Thyroid gland (tissue), 4 donors: ENCODE measurements at places on chromosomes 12 and 14.

GRCh38 chr12:6104027-6104426 lies 20.4 kb downstream of the VWF start:
- DNase-seq, result no peak

DNA sequence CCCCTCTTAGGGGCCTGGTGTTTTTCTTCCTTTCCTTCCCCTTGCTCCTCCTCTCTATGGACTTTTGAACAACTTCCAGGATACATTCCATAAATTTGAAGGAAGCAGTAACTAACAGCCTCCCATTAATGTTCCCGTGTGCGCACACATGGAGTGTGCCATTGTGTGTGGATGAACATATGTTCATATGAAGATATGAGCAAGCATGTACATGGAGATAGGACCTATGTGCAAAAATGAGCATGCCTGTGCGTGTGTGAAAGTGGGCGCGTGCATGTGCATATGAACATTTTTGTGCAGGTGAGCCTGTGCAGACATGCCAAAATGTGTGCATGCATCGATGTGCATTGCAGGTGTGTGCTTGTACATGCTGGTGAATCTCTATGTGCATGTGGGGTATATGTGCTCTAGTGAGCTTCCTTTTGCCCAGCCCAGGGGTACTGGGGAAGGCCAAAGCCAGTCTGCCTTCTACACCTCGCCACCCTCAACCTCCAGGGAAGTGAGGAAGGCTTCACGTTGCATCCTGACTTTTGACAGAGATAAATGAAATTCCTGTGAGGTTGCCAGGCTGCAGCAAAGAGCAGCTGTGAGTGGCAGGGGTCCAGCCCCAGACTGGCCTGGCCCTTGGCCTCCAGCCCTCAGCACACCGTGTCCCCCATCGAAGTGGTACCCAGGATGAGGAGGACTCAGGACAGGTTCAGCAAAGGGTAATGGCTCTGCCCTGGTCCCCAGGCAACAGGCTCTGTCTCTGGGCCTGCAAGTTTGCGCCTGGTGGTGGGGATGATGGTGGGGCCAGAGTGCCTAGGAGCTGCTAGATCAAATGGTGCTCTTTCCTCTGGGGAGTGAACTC lies 21.1 kb upstream of the PGF start:
- DNase-seq, result no peak

DNA sequence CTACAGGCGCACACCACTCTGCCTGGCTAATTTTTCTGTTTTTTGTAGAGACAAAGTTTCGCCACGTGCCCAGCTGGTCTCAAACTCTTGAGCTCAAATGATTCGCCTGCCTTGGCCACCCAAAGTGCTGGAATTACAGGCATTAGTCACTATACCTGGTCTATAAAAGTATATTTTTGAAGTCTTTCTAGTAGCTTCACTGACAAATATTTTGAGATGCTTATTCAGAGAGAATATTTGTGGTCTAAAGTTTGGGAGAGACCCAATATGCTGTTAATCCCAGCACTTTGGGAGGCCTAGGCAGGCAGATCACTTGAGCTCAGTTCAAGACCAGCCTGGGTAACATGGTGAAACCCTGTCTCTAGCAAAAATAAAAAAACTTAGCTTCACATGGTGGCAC lies 22.0 kb upstream of the PPP1R12A start:
- no peak for DNase-seq

- DNase-seq, result no peak
Measured at GRCh38 chr14:22978487-22978837, 3.9 kb downstream of the AJUBA start.

GRCh38 chr12:56158926-56159461 lies 835 bp downstream of the MYL6 start:
- peak; percentile 94 for DNase-seq

DNA sequence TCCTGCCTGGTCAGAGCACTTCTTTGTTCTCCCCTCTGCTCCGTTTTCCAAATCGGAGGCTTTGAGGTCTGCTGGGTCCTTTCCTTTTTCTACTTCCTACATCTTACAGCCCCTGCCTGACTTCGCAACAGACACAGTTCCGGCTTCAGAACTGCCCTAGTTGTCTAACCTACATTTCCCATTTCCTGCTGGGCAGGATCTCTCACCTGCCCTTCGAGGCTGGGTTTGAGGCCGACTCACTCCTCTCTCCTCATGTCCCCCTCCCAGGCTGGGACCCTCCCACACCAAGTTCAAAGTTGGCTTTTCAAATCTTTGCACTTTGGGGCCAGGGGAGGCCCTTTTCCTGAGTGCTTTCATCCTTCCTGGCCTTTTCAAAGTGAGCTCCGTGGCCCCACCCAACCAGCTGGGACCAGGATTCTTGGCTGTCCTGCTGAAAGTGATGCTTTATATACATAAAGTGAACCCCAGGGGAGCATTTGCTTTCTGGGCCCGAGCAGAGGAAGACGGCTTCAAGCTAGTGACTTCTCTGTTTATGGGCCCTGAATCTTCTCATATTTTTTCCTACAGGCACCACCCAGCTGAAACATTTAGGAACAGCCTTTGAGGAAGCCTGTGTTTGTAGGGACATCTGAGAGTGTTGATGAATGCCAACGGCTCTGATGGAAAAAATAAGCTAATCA lies 281.0 kb upstream of the CRY1 start:
- DNase-seq, result no peak

DNA sequence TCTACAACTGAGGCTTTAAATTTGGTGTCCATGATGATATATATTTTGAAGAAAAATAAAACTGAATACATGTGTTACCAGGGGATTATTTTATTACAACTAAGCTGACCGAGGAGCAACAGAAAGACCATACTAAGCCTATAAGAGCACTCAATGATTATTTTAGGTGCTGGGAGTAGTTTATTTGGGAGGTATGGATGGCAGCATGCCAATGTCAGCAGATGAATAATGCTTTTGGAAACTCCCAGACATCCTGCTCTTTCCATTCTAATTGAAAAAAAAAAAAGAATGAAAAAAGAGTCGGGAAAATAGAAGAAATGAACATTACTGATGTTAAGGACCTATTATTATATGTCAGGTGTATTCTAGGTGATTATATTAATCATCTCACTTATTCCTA lies 441.2 kb downstream of the BTG1 start:
- DNase-seq, result no peak

DNA sequence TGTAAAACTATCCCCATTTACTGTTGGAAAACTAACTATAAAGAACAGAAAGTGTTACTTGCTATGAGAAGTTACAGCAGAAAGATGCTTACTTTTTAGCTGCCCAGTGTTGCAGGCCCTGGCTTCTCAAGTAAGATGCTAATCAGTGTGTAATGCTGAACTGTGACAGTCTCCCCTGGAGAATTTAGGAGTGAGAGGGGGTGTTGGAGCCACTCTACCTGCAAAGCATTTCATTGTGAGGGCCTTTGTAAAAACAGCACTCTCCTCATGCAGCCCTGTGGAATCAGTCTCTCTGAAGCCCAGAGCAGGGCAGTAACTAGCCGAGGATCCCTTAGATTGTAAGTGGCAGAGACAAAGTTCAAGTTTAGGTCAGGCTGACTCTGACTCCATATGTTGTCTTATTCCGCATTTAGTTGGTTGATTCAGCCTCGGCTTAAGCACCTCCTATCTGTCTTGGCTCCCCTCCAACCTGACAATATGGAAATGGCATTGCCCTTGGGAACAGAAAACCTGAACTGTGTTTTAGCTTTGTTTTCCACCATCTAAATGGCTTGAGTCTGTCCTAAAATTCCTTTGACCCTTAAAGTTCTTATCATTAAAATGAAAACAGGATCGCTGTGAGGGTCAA lies 141.3 kb downstream of the PRKCH start:
- peak; percentile 48 for DNase-seq

- no peak for DNase-seq
Measured at GRCh38 chr12:51082561-51083125, 753 bp downstream of the CSRNP2 start.

DNA sequence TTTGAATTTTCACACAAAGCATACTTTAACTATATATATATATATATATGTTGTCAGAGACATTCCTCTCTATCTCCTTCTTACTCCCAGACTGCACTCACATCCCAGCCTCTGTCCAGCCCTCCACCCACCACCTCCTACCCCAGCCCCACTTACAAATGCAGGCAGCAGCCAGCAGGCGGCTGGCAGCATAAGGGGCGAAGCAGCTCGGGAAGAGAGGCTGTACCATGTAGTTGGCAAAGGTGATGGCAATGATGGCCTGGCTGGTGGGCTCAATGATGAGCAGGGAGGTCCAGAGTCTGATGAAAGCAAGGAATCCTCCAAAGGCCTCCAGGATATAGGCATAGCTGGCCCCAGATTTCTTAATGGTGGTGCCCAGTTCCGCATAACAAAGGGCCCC lies 2.5 kb downstream of the SLC7A7 start:
- no peak for DNase-seq

GRCh38 chr14:99671235-99672224 lies 12.6 kb upstream of the CYP46A1 start:
- no peak for DNase-seq

DNA sequence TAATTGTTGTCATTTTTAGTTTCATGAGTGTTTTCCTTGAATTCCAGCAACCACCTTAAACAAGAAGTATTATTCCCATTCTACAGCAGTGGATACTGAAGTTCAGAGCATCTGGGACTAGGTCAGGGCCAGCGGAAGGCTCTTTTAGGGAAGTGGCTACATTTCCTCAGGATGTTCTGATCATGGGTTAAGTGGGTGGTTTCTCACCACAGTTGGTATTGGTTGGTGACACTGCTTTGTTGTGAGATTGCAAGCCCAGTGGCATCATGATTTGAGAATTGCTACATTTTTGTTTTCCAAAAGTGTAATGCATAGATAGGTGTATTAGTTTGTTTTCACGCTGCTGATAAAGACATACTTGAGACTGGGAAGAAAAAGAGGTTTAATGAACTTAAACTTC lies 47.1 kb downstream of the SYNE2 start:
- DNase-seq, result no peak

- DNase-seq, result no peak
Measured at GRCh38 chr12:89280833-89281538, 71.3 kb downstream of the DUSP6 start.

GRCh38 chr12:104485651-104486362 lies 29.1 kb downstream of the CHST11 start:
- DNase-seq, result no peak

DNA sequence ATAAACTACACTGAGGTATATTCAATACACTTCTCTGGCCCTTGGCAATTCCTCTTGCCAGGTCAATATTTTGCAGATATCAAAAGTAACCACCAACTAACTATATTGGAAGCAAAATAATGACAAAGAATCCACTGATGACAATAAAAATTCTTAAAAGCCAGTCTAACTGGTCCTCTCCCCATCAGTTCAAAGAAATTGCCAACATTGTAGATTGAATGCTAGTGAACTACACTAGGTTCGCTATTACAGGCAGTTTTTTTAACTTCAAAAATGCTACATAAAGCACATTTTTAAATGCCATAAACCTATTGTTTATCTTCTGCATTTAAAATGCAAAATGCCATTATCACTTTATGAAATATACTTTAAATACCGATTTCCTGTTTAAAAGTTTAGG lies 4.0 kb downstream of the CDK17 start:
- no peak for DNase-seq

DNA sequence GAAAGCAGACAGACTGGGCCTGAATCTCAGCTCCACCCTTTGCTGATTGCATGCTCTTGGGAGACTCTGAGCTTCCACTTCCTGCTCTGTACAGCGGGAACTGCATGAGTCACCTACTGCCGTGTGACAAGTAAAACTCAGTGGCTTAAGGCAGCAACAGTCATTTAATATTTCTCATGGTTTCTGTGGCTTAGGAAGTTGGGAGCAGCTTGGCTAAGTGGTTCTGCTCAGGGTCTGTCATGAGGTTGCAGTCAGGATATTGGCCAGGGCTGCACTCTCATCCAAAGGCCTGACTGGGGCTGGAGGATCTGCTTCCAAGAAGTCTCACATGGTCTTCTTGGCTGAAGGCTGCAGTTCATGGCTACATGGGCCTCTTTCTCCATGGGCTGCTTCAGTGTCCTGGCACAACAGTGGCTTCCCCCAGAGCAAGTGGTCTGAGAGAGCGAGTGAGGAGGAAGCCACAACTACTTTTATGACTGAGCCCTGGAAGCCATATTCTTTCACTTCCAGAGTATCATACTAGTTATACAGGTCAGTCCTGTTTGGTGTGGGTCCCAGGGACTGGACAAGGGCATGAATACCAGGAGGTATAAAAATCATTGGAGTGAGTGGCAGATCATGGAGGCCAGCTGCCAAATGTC lies 49.7 kb downstream of the FAM222A start:
- DNase-seq, result no peak

DNA sequence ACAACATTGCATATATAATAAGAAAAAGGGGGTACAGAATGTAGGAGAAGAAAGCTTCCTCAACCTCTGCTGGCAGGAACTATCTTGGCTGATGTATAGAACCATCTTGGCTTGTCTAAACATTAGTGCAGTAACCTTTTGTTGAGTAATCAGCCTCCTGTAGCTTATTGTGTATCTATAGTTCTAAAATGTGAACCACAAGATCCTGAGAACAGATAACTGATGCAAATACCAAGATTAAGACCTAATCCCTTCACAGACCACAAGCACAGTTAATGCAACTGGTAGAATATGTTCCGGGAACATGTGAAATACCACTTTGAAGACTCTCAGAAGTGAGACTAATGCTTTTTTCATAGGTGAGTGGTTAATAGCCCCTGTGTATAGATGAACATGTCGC lies 50.7 kb upstream of the KCNC2 start:
- no peak for DNase-seq

GRCh38 chr12:118850244-118850825 lies 131.0 kb upstream of the SRRM4 start:
- no peak for DNase-seq

GRCh38 chr14:105881021-105881930 lies 354.9 kb downstream of the TMEM121 start:
- no peak for DNase-seq

DNA sequence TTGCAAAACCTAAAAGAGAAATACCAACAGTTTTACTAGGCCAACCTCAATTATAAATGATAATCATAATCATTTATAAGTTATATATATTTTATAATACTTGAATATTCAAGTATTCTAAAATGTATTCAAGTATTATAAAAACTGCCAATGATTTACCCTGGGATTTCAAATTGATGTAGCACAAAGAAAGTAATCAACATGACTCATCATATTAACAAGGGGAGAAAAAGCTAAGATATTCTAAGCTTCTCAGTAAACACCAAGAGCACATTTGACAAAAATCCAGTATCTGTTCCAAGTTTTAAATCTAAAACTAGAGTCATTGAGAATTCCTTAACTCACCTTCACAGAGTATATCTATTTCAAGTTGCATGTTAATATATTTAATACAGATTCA lies 56.1 kb downstream of the CAPZA3 start:
- DNase-seq, result no peak
